ENCODE measurements at places on chromosomes 12 and 14. TPM values are rescaled to one million over a fixed set of nuclear protein-coding genes. Genes with fewer than 3 reads are reported as not detected.

Gene ANKRD9
- total RNA-seq = 26.9 TPM

DNA sequence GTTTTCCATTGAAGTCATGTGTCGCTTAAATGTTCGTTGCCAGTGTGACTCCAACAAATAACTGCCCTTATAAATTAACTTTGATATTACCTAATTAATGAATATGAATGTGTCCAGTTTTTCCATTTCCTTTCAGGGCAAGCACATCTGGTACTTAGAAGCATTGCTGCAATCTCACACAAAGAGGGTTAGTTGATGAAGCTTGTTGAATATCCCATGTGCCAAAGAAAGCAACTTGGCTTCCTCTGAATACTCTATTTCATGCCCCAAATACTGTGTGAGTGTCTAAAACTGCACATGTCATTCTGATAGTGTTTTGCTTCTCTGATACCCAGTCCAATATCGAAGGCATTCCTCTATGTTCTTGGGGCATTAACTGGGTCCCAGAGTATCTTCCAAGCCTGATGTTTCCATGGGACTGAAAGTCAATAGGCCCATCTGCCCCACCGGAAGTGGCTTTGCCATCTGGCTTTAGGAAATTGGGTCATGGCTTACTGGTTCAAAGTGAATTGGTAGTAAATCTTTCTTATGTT lies 75.8 kb upstream of the CNTN1 start:
- no peak for DNase-seq

Gene AQP2
- 0.30 TPM for total RNA-seq

DNA sequence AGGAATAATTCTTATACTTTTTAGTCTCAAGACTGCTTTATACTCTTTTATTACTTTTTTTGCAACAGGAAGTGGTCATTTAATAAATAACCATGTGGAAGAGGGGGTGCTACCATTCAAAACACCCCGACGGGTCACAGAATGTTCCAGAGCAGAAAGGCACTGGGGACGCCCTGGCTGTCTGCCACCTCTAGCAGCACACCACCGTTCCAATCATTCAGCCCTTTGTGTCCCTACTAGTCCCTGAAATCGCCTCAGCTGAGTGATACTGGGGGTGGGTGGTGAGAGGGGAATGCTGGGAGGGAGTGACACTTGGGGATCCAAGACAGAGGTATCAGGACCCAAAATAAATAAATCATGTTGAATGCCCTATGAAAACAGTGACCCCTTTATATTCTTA lies 52.4 kb downstream of the MON2 start:
- no peak for DNase-seq

Gene RND1
- total RNA-seq = 17.4 TPM

DNA sequence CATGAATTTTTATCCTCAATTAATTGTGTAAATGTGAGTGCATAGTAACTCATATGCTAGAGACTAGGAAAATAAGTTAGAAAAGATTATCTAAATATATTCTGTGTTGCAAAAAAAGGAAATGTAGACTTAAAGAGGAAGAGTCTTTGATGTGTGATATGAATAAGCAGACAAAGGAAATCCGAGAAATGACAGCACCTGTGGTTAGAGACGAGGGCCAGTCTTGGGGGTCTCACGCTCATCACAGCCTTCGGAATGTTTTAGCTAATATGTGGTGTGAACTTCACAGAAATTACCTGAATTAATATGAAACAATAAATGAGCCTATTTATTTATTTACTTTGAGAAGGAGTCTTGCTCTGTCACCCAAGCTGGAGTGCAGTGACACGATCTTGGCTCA lies 11.6 kb downstream of the ATP6V0A2 start:
- DNase-seq = no peak

GRCh38 chr14:54483846-54484245 lies 4.9 kb downstream of the GMFB start:
- peak; percentile 30 for DNase-seq

GRCh38 chr14:94690486-94690885 lies 78.3 kb downstream of the SERPINA3 start:
- DNase-seq = no peak

DNA sequence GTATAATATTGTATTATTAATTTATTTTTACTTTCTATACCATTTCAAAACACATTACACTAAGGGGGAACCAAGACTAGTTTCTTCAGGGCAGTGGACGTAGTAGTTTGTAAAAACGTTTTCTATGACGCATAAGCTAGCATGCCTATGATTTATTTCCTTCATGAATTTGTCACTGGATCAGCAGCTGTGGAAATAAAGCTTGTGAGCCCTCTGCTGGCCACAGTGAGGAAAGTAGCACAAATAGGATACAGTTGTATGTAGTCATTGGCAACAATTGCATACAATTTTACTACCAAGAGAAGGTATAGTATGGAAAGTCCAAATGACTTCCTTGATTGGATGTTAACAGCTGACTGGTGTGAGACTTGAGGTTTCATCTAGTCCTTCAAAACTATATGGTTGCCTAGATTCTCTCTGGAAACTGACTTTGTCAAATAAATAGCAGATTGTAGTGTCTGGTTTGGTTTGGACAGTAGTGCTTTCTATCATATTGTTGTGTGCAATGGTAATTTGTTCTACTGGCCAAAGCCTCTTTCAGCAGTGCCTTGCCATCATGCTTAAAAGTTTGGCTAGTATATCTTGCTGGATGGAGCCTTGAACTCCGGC lies 24.3 kb upstream of the PLEKHD1 start:
- DNase-seq = peak; percentile 82

DNA sequence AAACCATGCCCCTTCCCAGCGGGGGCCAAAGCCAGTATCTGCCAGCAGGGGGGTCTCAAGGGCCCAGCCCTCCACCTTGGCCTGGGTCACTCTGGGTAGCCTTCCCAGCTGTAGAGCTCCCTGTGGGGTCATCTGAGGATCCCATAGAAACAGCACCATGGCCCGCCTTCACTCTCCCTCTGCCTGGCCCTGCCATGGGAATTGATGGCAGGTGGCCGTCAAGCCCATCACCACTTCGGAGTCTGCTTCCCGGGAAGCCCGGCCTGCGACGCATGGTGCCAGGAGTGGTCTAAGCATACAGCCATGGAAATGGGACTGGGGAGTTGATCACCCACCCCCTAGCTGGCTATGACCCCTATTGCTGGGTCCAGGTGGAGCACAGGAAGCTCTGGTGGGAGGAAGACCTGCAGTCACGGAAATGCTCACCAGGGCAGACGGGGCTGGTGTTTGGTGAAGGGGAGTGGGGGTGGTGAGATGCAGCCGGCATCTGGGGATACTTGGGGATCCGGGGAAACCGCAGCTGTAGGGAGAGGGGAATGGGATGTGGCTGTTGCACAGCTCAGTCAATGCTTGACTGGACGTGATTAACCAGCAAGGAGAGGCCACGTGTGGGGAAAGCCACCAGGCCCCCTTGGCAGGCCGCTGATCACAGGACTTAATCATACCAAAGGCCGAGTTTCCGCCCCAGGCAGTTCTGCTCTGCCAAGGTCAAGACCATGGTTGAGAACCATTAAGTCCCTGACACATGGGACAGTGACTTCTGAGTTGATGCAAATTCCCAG lies 52.2 kb upstream of the DIO3 start:
- DNase-seq = no peak

DNA sequence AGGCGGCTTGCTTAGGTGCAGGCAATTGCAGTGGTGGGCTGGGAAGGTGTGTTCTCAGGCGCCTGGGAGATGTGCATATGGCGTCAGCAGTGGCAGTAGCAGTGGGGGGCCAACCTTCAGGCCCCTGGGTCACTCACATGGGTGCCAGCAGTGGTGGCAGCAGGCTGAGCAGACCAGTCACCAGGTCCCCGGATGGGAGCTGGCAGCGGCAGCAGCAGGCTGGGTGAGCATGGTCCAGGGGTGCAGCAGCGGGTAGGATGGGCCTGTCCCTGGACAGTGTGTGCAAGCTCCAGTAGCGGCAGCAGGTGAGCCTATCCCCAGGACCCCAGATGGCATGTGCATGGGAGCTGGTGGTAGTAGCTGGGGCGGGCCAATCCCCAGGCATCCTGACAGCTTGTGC lies 108.5 kb upstream of the TMEM260 start:
- DNase-seq = no peak

DNA sequence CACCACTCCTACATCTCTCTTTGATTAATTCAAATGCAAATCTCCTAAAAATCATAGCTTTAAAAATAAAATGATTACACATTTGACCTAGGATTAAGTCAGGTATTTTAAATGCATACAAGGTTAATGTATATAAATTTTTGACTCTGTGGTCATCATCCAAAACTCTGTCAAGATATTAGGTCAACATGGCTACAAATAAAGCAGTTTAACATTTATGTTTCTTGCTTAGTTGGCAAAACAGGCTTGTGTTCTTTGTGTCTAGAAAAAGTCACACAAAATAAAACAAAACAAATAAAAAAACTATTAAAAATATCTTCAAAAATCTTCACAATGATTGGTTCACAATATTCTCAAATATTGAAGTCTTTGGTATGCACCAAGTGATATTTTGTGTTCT lies 473.2 kb downstream of the LRFN5 start:
- no peak for DNase-seq

DNA sequence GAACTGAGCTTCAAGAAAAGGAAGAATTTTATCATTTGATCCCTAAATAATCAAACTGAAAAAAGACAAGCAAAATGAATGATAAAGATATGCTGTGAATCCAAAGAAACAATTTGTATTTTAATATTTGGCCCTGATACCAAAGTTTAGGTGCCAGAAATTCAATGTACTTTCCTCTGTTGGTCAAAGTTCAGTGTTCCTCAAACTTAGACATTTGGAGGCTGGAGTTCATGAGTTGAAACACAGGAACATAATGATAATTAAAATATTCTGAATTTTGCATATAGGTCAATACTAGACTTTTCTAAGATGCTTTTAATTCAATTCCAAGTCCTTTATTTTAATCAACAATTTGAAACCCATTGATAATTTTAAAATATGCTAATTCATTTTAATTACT lies 1007.7 kb upstream of the ATXN7L3B start:
- DNase-seq = no peak

Gene LHX5
- 0.35 TPM for total RNA-seq

Gene CLEC1B
- not detected for total RNA-seq

GRCh38 chr14:78690836-78691235 lies 520.7 kb downstream of the NRXN3 start:
- DNase-seq = no peak
